ENCODE measurements at places on chromosomes 11 and 22.

DNA sequence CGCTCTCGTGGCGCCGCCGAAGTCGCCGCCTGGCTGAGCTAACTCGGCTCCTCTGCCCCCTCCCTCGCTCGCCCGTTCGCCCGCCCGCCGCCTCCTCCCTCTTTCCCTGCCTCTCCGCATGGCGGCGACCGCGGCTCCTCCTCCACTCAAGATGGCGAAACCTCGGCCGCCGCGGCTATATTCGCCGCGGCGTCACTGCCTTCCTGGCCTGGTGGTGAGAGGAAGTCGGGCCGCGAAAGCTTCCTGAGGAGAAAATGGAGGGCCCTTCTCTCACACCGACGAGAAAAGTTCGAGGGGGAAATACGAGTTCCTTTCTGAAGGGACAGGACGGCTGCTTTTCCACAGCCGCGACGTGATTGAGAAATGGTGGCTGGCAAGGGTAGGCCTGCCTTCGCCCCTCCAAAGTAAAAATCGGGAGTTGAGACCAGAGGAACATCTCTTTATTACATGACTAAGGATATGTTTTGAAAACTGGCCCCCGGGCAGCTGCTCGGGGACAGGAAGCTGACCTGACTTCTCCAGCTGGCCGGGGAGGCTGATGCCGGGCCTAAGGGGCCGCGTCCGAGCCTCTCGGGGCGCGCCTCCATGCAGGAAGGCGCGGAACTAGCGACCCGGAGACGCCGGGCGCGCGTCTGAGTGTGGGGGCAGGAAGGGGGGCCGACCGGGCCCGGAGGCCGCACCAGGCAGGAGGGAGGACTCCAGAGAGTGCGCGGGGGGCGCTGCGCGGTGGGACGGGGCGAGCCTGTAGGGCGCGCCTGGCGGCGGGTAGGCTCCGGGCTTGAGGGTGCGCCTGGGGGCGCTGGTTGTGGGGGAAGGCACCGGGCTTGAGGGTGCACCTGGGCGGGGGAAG lies at the start of gene DDX6:
Gene DDX6, minus strand, starts transcription at position 54 of the 850 bp plus-strand sequence. CDS start 4,913 bp downstream, outside the sequence.
- DNase-seq, result peak; percentile 84

- DNase-seq, result no peak
Measured at GRCh38 chr11:131762346-131763110, 392.1 kb downstream of the NTM start.

- no peak for DNase-seq
Measured at GRCh38 chr11:121300313-121300971, 7.9 kb downstream of the SC5D start.

GRCh38 chr11:65292890-65293289 lies 21.8 kb upstream of the CDC42EP2 start:
- DNase-seq, result no peak

DNA sequence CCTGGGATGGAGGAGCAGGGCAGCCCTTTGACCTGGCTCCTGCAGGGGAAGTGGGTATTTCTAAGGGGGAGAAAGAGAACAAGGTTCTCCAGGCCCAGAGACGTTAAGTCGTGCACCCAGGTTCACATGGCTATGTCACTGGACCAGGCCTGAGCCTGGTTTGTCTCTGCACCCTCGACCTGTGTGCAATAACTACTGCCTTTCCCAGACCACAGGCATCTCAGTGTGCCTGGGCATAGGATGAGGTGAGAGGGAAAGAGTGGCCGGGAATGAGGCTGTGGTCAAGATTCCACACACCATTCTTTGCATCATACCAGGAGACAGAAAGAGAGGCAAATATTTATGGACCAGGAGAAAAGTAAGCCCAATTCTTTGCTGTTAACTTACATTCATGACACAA lies 66.8 kb downstream of the PRR5L start:
- no peak for DNase-seq

GRCh38 chr11:40405614-40406013 lies 1053.8 kb downstream of the LRRC4C start:
- no peak for DNase-seq

- no peak for DNase-seq
Measured at GRCh38 chr11:133271871-133272776, 260.2 kb downstream of the OPCML start.

DNA sequence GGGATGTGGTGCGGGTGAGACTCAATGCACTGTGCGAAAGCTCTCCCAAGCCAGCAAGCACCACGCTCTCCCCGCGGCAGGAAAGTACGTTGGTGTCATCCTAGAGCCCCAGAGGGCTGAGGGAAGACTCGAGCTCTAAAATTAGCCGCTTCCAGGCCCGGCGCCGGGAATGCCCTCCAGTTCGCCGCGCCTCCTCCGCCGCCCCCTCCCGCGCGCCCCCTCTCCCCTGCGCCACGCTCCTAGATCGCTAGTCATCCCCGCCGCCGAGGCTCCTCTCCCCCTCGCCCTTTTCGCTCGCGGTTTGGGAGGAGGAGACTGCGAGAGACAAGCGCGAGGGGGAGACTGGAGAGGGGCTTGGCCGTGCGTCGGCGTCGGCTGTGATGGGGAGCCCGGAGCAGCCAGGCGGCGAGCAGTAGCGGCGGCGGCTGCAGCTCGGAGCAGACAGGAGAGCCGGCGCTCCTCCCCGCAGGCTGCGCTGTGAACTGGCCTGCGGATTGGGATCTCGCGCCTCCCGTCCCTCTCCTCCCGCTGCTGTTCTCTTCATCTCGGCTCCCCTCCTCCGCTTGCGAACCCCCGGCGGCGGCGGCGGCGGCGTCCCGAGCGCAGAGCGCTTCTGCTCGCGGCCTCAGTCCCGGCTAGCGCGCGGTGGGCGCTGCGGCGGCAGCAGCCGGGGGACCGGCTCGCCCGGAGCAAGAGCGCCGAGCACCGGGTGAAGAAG lies at the start of gene FAT3:
Gene FAT3, plus strand, starts transcription at position 412 of the 718 bp plus-strand sequence. CDS start 127,295 bp downstream, outside the sequence.
- DNase-seq, result no peak

- DNase-seq, result no peak
Measured at GRCh38 chr11:35122308-35122707, 16.7 kb upstream of the CD44 start.

- no peak for DNase-seq
Measured at GRCh38 chr11:112485280-112485679, 224.6 kb upstream of the PLET1 start.

DNA sequence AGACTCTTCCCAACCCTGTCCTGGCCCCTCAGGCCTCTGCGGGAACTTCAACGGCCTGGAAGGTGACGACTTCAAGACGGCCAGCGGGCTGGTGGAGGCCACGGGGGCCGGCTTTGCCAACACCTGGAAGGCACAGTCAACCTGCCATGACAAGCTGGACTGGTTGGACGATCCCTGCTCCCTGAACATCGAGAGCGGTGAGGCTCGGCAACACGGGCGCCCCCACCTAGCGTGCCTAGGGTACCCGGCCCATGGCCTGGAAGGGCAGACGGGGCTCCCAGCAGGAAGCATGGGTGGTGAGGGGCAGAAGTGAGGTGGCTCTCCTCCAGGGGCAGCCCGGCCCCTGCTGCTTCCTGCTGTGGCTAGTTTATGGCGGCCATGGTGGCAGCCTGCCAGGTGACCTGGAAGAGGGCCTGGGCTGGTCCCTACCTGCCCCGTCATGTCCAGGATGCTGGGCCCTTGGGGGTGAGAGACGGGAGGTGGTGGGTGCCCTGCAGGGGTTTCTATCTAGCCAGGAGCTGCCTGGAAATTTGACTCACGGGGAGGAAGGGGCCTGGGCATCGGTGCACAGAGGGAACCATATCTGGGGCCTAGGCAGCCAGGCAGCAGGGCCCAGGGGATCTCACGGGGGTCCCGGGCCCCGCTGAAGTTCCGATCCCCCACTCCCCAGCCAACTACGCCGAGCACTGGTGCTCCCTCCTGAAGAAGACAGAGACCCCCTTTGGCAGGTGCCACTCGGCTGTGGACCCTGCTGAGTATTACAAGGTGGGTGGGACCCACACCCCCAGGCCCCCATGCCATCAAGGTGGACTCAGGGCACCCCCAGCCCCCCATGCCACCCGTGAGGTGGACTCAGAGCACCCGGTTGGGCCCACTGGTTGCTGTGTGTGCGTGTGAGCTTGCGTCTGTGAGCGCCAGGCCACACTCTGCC lies 9.2 kb downstream of the MUC2 start:
- no peak for DNase-seq

GRCh38 chr11:86396396-86396795 lies 21.7 kb downstream of the CCDC81 start:
- DNase-seq, result no peak

DNA sequence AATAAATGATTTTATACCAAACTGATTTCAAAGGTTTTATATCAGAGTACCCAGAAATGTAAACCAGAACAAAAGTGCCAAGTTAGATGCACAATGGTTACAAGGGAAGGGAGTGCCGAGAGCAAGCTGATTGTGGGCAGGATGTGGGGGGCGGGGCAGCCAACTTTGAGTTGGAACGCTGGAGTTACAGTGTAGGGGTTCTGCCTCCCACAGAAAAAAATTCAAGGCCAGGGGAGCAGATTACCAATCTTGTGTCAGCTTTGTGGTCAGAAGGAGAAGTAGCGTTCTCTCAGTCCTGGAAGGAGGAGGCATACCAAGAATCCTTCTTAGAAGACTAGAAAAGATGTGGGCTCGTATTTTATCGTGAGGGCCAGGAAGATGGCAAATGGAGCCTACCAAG lies 15.9 kb upstream of the POU2AF2 start:
- no peak for DNase-seq

GRCh38 chr11:109783840-109784239 lies 309.4 kb upstream of the ZC3H12C start:
- no peak for DNase-seq

DNA sequence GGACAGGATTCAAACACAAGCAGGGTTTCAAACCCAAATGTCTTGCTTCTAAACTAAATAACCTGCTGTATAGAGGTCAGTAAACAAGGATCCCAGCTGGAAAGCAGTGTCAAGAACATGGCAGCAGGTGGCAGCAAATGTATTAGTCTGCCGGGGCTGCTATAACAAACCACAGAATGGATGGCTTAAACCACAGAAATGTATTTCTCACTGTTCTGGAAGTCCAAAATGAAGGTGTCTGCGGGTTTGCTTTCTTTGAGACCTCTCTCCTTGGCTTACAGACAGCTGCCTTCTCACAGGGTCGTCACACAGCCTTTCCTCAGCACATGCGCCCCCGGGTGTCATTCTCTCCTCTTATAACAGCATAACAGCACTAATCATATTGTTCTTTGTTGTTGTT lies 65.1 kb upstream of the LRRC55 start:
- DNase-seq, result no peak

DNA sequence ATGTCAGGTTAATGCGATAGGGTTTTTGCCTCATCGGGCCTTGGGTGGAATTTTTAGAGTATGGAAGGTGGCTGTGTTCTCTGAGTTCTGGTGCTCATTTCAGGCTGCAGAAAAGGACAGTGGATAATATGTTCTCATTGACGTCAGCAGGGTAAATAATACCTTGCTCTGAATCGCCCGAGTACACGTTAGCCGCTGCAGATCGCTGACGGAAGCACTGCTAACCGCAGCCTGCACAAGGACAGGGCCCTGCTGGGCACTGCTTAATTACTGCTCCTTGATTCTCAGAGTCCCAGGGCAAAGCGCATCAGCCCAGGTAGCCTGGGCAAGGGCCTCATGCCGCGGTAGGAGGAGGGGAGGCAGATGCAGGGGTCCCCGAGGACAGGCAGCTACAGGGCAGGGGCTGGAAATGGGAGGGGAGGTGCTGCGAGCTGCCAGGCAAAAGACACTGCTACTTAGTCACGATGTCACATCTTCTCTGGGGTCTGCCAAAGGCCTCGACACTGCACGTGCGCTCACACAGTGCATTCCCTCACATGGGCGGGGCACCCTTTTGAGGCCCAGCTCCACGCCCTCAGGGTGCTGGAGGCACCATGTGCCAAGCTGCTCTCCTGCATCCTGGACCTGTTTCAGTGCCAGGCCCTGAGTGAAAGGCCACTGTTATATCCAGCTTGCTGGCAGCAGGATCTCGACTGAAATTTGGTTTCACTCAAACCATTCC lies 35.2 kb downstream of the PPP2R1B start:
- DNase-seq, result no peak

DNA sequence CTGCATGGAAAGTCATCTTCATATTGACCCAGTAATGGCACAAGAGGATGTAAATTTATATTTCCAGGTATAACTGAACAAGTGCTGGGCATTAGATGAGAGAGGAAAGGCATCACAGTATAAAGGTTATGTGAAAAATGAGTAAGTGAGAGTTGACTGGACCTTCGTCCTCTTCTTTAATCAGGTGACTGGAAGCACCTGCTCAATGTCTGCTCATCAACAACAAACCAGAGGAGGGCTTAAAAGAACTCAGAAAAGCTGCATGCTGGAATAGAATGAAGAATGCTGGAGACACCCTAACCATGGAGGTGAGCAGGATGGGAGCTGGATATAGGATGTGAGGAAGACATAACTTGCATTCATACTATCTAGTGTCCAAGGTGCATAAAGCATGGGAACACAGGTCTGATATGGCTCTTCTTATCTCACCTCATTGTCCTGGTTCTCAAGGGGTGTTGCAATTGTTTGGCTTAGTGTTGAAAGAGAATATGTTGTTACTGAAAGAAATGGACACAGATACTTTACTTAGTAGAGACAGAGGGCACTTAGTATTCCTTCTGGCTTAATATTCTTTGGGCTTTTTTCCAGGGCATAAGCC lies 7.3 kb upstream of the SLC22A9 start:
- no peak for DNase-seq

DNA sequence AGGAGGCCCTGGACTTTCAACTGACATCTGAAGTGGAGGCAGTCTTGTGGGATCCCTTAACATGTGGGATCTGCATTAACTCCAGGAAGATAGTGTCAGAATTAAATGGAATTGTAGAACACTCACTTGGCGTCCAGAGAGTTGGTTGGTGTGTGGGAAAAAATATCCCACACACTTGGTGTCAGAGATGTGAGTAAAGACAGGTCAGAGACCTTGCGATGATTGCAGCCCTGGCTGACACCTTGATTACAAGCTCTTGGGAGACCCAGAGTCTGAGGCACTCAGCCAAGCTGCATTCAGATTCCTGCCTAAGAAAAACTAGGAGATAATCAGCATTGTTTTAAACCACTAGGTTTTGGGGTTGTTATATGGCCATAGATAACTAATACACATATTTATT lies 7.2 kb upstream of the TPCN2 start:
- no peak for DNase-seq

DNA sequence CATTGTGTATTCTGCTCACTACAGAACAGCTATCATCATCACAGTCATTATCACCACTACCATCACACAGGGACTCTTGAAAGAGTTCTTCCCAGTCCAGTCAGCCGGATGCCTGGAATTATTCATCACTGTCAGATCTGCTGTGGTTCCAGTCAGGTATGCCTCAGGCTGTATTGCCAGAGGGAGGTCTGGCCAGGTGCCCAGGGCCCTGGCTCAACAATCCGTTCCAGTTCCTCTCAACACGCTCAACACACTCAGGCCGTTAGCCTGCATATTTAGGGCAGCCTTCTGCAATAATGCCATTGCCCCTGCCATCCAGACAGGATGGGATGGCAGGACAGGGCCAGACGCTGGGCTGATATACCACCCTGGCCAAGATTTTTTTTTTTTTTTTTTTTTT lies 28.6 kb upstream of the RASL10A start:
- no peak for DNase-seq

Measured in stimulated activated CD8-positive, alpha-beta memory T cell treated with anti-CD3 and anti-CD28 coated beads, Interleukin-12 subunit alpha, Interleukin-12 subunit beta, amount 100 ng/mL, for 4 hours (primary cell).